Forelimb muscle (tissue), 1 donor: ENCODE measurements at places on chromosomes 12 and 14. TPM values are rescaled to one million over a fixed set of nuclear protein-coding genes. Genes with fewer than 3 reads are reported as not detected.

DNA sequence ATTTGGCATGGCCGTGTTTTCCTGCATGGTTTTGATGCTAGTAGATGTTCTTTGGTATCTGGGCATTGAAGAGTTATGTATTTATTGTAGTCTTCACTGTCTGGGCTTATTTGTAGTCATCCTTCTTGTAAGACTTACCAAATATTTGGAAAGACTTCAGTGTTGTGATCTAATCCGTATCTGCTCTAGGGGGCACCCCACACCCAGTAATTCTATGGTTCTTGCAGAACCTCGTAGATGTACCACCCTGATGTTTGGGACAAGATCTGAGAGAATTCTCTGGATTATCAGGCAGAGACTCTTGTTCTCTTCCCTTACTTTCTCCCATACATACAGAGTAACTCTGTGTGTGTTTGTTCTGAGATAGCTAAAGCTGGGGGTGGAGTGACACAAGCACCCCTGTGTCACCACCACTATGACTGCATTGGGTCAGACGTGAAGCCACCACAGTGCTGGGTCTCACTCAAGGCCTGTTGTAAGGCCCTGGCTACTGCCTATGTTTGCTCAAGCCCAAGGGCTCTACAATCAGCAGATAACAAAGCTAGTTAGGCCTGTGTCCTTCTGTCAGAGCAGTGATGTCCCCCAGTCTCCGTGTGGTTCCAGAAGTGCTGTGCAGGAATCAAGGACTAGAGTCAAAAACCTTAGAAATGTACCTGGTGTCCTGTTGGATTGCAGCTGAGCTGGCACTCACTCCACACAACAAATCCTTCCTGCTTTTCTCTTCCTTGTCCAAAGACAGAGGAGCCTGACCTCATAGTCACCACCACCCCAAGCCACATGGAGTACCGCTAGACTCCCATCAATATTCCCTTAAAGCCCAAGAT is 9.6 kb downstream of the RDH16 start:
- no peak for DNase-seq

OTX2 gene
- not detected for polyA plus RNA-seq

GRCh38 chr12:117685110-117685926 is 283.5 kb downstream of the KSR2 start:
- no peak for DNase-seq

DNA sequence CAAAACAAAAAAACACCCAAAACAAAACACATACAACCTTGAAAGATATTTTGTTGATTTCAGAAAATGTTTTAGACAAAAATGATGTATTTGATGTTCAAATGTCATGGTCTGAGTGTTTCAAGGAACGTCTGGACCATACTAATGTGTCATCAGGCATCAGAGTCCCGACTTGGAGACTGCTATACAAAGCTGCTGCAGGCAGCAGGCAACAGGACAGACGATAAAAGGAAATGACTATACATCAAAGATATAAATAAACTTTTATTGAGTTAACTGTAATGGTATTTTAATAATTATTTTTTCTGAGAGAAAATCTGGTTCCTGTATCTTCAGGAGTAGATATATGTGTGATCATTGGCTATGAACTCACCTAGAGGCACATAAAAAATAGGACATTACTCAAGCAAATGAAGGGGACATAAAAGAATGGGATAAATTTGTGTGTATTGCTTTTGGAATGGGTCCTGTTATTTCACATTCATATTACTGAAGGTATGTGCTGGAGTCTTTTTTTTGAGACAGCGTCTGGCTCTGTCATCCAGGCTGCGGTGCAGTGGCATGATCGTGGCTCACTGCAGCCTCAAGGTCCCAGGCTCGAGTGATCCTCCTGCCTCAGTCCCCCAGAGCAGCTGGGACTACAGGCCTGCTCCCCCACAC is 87.3 kb upstream of the HECTD1 start:
- no peak for DNase-seq

ANKLE2 gene
- polyA plus RNA-seq: 46.1 TPM

DNA sequence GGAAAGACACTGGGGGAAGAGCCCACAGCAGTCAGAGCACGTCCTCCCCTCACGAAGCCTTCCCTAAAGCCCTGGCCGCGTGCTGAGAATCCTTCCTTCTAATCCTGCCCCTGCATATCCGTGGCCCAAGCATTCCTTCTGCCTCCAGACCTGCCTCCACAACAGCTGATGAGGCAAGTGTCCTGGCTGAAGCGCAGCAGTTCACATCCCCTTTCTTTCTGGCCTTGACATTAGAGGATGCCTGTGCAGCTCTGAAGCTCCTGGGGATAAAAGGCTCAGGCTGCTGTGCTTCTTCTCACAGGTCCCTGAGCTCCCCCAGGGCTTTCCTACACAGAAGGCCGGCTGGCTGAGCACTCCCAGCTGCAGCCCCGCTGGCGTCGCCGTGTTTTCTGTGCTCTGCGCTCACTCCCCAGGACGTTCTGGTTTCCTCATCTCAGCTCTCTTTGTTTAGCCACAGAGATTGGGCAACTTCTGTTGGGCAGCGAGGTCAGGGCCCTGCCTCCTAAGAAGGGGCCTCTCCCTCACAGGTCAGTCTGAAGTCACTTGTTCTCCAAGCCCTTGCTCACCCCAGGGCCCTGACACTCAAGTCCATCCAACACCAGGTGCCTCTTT is 45.8 kb downstream of the NINJ2 start:
- no peak for DNase-seq

GRCh38 chr12:32921397-32921796 is 24.8 kb upstream of the PKP2 start:
- no peak for DNase-seq

- no peak for DNase-seq
Observed at GRCh38 chr12:120674097-120674636, 12.8 kb upstream of the MLEC start.

GRCh38 chr14:61752626-61753025 is 9.6 kb upstream of the SNAPC1 start:
- DNase-seq: no peak

LHX5 gene
- not detected for polyA plus RNA-seq

GRCh38 chr12:111816065-111816615 is 25.9 kb upstream of the MAPKAPK5 start:
- DNase-seq: no peak

DNA sequence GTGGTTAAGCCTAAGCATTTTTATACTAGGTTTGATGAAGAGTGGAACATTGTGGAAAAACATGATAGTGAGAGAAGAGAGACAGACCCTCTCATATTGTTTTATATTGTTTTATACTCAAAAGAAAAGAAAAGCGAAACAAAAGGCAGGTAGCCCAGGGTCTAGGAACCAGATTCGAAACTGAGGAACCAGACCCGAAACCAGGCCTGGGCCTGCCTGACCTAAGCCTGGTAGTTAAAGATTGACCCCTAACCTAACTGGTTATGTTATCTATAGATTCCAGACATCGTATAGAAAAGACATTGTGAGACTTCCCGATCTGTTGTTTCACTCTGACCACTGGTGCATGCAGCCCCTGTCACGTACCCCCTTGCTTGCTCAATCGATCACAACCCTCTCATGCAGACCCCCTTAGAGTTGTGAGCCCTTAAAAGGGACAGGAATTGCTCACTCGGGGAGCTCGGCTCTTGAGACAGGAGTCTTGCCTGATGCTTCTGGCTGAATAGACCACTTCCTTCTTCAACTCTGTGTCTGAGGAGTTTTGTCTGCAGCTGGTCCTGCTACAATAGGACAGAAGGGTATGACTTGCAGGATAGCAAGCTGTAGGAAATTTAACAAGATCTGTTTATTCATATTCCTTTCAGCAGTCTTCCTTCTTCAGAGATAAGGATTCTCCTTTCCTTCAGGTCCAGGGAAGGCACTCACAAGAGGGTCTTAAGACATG is 147.1 kb upstream of the PLEKHA5 start:
- no peak for DNase-seq

DNA sequence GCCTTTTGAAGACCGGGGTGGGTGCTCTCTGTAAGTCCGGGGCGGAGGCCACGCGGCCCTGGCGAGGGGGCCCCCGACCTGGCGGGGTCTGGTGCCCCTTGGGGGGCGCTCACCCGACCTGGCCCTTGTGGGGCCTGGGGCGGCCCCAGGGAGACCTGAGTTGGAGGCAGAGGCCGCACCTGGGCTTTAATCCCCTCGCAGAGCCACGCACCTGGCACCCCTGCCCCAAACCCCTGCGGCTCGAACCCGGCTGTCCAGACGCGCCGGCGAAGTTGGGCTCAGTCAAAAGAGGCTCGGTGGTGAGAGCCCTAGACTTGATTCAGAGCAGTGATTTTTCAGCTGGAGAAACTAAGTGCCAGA is 267 bp downstream of the CFAP251 start:
- DNase-seq: no peak

- no peak for DNase-seq
Observed at GRCh38 chr12:622416-622815, 40.8 kb downstream of the NINJ2 start.

- DNase-seq: no peak
Observed at GRCh38 chr14:65373016-65373670, 39.4 kb upstream of the FUT8 start.

KRT77 gene
- polyA plus RNA-seq: not detected

DNA sequence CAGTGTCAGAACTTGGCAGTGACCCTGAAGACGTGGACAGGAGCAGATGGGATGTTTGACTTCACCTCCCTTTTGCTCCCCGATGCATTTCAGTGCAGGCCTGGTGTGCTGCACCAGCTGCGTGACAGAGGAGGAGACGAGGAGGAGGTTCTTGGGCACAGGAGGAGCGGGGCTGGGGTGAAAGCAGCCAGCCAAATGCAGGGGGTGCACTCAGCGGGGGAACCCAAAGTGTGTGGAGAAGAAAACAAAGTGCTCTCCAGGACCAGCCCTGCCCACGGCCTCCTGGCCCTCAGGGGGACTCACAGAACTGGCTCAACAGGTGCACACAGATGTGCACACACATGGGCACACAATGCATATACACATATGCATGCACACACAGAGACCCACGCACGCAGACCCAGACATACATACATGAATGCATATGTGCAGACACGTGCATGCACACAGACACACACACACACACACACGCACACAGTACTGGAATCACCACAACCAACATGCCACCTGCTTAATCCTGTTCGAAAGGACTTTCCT is 91.7 kb upstream of the SFSWAP start:
- no peak for DNase-seq

DNA sequence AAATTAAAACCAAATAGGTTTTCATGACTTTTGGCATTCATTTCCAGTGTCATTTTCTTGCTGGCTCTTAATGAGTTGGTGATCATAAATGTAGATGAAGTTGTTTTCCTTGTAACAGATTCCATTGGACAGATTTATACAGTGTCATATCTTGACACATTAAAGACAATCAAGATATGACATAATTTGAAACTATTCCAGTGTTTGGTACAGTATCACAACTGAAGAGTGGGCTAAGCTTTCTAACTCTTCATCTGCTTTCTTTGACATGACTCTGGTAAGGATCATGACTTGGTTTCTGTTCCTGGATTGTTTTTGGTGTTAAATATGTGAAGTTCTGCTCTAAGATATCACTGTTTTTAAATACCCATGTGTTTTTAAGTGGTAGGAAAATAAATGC is 289.6 kb downstream of the NAV3 start:
- DNase-seq: no peak

GRCh38 chr12:10941916-10942607 is 3.0 kb upstream of the TAS2R14 start:
- DNase-seq: no peak

DNA sequence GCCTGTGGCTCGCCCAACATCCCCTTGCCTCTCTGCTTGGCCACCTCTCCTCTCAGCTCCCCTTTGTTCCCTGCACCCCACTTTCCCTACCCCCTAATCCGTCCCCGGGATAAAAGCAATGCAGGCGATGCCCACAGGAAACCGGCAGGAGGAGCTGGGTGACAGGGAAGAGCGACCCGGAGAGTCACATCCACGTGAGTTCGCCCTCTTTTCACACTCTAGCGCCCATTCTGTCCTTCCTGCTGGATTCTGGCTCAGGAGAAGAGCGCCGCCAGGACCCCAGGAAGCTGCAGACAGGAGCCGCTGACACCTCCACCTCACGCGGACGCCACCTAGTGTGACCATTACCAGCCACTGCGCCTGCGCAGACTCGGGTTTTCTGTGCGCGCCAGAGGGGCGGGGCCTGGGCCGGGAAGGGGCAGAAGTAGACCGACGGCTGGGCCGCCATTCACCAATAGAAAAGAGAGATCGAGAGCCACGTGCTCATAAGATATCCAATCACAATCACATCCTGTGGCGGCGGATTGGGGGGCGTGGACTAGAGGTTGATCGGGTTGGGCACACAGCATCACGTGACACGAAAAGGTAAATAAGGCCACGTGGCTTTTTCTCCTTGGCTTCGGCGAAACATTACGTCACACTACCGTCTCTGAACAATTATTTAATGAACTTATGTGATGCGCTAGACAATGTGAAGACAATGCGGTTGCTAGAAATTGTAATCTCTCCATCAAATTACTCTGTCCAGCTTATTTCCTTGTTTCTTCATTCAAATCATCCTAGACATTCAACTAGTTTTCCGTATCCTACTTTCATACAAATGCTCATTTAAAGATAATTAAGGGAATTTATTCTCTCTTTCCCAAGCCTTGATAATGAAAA is 10.1 kb downstream of the PLA2G1B start:
- DNase-seq: peak; percentile 94

LRIG3 gene
- 23.8 TPM for polyA plus RNA-seq

DNA sequence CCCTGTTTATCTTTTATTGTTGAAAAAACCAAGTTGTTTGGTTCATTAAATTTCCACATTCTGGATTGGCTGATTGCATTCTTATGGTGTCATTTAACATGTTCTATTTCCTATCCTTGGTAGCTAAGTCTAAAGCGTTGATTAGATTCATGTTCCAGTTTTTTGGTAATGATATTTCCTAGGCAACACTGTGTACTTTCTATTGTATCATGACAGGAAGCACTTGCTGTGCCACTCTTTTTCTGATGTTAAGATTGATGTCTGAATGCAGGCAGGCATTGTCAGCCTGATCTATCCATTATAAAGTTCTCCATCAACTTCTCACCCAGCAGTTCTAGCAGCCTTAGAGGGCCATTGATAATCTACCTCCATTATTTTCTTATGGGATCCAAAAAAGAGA is 91.1 kb upstream of the ARID2 start:
- DNase-seq: no peak

BICDL1 gene
- 4.9 TPM for polyA plus RNA-seq

KCNH3 gene
- polyA plus RNA-seq: 1.7 TPM

DNAJC22 gene
- polyA plus RNA-seq: 0.09 TPM

CLEC14A gene
- 23.9 TPM for polyA plus RNA-seq

DNA sequence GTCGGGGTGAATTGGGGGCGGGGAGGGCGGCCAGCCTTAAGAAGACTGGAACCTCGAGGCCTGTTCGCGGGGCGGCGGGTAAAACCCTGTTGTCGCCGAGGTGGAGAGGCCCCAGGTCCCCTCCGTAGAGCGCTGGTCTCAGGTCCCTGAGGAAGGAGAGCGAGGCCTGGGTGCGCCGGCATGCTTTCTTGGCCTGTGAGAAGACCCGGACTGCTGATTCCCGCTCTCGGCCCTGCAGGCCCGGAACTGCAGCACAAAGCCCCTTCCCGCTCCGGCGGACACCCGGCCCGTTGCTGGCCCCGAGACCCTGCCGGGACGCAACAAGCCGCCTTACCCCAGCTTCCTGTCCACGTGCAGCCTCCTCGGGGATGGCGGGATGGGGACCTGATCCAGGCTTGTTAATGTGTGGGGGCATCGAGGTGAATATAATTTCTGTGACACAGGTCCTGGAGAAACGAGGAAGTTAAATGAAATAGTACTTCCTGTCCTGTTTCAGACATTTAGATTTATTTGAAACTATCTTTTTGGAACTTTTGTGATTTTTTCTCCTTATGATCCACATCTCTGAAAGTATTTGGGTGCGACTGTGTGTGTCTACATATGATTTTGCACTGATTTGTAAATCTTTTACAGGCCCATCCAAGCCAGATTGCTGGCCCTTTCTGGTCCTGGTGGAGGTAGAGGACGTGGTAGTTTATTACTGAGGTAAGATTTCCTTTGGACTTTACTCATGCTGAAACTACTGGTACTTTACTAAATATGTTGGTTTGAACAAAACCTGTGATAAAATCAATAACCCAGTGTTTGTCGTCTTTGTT is 600 bp downstream of the PNN start:
- no peak for DNase-seq
